ENCODE measurements at places on chromosomes 4 and X. TPM values are rescaled to one million over a fixed set of nuclear protein-coding genes. Genes with fewer than 3 reads are reported as not detected.

- DNase-seq = peak; percentile 35
These were observed 255.1 kb upstream of the GPC4 start for GRCh38 chrX:133670383-133670782.

Gene RASL11B
- polyA plus RNA-seq = 40.5 TPM

Gene ZCCHC18
- polyA plus RNA-seq = 6.1 TPM

GRCh38 chr4:20253735-20254409 is 2.2 kb downstream of the SLIT2 start:
- no peak for DNase-seq

GRCh38 chrX:129678614-129679195 is 23.9 kb upstream of the APLN start:
- no peak for DNase-seq

DNA sequence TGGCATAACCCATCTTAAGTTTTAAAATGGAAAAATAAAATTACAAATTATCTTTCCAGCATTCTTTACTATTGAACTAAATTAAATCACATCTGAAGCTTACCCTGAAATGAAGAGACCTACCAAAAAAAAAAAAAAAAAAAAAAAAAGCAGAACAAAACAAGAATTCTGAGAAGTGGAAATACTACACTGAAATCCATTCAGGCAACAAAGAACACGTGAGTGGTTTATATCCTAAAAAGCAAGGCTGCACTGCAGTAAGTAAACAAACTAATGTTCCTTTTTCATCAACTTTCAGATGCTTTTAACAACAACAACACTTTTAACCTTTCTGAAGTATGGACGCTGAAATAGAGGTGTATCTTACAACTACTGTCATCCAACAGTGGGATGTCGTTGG is 7.5 kb downstream of the FRYL start:
- no peak for DNase-seq

Gene CCKAR
- polyA plus RNA-seq = 0.10 TPM

GRCh38 chr4:147891476-147892115 is 159.7 kb downstream of the ARHGAP10 start:
- DNase-seq = no peak

DNA sequence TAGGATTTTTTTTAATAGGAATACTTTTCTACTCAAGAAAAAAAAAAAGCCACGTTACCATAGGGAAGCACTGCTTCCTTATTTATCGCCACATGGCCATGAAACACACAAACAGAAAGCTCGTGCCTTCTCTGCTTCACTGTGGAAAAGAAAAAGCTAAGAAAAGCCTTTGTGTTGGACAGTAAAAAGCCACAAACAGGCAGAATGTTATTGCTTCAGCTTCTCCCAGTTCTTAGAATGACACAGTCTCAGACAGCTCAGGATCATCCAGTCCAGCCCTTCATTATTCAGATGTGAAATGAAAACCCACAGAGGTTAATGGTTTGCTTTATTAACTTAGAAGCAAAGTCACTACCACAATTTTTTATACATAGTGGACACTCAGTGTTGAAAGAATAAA is 181.6 kb upstream of the NOCT start:
- DNase-seq = no peak

DNA sequence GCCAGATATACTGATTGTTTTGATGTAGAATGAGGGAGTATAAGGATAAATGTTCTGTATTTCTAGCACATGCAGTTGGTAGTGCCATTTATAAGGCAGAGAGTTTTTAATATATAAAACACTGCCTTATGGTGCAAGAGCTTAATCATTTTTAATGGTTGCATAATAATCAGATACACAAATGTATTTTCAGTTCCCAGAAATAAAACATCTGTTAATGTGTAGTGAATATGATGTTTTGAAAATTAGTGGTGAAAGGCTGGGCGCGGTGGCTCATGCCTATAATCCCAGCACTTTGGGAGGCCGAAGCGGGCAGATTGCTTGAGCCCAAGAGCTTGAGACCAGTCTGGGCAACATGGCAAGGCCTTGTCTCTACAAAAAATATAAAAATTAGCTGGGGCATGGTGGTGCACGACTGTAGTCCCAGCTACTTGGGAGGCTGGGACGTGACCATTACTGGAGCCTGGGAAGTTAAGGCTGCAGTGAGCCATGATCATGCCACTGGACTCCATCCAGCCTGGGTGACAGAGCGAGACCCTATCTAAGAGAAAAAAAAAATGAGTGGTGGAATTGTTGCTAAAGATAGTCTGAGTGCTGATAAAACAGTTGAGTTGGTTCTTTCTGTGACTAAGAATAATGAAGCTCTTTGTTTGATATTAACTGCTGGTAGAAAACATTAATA is 29.3 kb downstream of the CLCN3 start:
- no peak for DNase-seq

DNA sequence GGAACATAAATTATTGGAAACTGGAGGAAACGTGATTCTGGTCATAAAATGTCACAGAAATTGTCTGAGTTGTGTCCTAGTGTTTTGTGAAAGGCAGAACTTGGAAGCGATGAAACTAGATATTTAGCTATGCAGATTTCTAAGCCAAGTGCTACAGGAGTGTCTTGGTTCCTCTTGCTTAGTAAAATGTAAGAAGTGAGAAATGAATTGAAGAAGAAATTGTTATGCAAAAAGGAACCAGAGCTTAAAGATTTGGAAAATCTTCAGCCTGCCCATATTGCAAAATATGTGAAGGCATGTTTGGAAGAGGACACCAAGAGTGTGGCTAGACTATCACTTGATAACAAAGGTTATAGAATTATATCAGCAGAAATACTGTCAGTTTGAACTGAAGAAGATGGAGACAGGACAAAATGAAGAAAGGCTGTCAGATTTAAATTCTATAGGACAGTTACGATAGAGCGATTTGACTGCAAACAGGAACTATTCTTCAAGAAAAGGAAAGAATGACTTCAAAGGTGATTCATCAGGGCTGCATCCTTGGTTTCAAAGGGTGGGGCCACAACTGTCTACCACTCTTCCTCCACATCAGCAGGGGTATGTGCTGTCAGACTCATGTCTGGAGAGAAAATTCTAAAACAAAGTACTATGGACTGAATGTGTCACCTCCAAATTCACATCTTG is 9.4 kb upstream of the CDS1 start:
- no peak for DNase-seq

GRCh38 chr4:147160908-147161513 is 215.3 kb upstream of the TTC29 start:
- peak; percentile 34 for DNase-seq

Gene SYTL4
- polyA plus RNA-seq = 24.5 TPM
